Stimulated activated CD8-positive, alpha-beta memory T cell treated with anti-CD3 and anti-CD28 coated beads, Interleukin-4, amount 100 ng/mL, for 24 hours (primary cell): ENCODE measurements at places on chromosomes 11 and 22.

DNA sequence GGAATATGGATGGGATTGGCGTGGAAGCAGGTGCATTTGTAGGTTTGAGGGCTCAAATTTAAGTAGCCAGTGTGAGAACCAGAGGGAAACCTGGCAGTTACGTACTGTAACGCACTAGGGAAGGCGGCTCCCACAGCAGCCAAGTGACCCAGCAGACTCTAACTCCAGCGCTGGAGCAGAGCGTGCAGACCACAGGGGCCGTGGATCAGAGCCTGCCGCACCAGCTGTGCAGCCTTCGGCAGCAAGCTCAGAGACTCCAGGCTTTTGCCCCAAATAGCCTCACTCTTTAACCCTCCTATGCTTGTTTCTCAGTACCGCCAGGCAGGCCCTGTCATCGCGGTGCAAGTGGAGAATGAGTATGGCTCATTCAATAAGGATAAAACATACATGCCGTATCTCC lies 12.3 kb downstream of the GLB1L3 start:
- no peak for DNase-seq

- no peak for DNase-seq
These were observed 8.9 kb upstream of the UCP2 start for GRCh38 chr11:73991471-73992006.

DNA sequence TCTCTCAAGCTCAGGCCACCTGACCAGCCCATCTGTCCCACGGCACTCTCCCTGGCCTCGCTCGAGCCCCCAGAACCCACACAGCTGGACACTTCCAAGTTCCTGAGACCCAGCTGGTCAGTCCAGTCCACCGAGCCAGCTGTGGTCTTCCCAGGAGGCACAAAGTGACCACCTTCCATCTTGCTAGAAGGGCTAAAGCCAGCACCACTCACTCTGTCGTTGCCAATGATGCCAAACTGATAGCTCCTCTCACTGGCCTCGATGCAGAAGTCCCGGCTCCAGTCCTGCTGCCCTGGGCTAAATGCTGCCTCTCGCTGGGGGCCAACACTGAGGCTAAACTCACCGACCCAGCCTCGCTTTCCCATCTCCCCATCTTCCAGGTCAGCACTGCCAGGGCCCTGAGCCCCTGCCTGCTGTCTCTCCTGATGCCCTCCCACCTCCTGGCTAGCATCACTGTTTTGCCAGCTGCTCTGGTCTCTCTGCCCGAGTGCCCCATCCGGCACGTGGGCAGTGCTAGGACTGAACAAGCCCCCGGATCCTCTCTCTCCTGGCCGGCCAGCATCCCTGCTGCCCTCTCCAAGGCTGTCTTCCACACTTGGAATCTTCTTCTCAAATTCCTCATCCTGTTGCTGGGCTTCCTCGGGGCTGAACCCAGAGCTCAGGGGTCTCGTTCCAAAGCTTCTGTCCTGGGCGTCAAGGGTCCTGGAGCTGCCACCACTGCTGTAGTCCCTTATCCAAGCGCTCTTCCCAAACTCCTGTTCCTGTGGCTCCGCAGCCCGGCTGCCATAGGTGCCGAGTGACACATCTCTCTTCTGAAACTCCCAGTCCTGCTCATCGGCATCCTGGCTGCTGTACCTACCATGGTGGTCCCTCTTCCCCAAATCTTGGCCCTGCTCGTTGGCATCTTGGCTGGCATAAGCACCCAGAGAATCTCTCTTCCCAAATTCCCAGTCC lies 15.4 kb downstream of the TNKS1BP1 start:
- no peak for DNase-seq

GRCh38 chr22:37357446-37358075 lies 69.7 kb downstream of the ELFN2 start:
- DNase-seq = no peak
